ENCODE measurements at places on chromosomes 13 and 19. TPM values are rescaled to one million over a fixed set of nuclear protein-coding genes. Genes with fewer than 3 reads are reported as not detected.

Gene CYP2A6
- not detected for total RNA-seq

Gene EDNRB
- total RNA-seq = 16.2 TPM

Gene PEG3
- total RNA-seq = 13.7 TPM

Gene CEBPA
- total RNA-seq = 5.1 TPM

Gene TGFBR3L
- 6.8 TPM for total RNA-seq

GRCh38 chr13:49679246-49679645 is 12.0 kb downstream of the EBPL start:
- peaks cover 21% of the 10 kb centered on the region for H3K36me3 ChIP-seq
- DNase-seq = no peak
- H3K27me3 ChIP-seq = no peaks in the 10 kb centered on the region
- H3K27ac ChIP-seq = no peak overlapping the region

DNA sequence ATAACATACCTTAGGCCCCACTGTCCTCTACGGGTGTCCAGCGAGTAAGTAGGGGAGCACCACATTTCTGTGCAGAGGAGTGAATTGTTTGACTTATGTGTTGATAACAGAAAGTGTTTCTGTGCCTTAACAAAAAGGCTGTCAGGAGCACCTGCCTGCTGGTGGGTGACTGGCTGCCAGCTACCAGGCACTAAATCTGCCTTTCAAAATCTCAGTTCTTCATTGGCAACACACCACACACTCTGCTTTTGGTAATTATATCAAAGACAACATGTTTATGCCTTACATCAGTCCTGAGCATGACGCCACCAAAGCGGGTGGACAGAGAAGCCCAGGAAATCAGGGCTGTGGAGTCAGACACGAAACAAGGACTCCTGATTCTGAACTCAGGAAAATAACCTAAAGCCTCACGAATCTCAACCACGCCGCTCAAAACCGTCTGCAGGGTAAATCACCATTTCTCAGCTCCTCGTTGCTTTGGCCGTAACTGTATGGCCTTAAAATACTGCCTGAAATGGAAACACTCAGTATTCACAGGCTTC is 105.2 kb upstream of the SOX1 start:
- H3K27ac ChIP-seq = no peak overlapping the region
- no peaks in the 10 kb centered on the region for H3K27me3 ChIP-seq
- no peaks in the 10 kb centered on the region for H3K36me3 ChIP-seq
- no peak overlapping the region for H3K4me3 ChIP-seq

GRCh38 chr19:30256496-30256850 is 115.7 kb upstream of the ZNF536 start:
- DNase-seq = no peak
- H3K27me3 ChIP-seq = no peaks in the 10 kb centered on the region
- no peaks in the 10 kb centered on the region for H3K4me1 ChIP-seq

DNA sequence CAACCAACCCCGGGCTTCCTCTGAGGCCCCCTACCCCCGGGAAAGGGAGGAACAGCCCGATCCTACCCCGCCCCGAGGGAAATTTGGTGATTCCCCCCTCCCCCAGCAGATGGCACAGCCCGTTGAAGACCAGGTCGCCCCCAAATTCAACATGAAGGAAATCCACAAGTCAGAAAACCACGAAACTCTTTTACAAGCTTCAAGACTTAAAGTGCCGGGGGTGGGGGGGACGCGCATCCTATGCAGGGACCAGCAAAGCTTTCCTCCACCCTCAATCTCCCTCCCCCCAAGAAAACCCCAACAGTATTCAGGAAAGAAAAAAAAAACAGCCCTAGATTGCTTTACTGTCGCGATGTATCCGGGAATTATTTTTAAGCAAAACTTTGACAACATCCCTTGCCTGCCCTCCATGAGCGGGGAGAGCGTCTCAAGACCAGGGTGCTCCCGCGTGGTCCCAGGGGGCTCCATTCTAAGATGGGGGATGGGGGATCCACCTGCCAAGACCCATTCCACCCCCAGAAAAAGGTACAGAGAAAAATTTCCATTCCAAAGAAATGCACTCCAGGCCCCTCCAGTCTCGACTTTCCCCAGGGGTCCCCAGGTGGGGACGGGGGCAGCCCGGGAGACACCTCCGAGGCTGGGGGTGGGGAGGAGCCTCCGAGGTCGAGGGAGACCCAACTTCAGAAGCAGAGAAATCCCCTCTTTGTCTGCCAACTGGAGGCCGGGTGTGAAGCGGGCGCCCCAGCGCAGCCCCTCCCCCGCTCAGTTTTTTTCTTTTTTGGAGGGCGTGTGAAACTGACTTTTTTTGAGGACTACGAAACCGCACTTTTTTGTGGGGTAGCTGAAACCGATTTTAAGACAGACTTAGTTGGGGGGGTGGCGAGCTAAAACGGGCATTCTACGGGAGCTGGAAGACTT is 1.5 kb downstream of the TCF3 start:
- H3K36me3 ChIP-seq = peaks cover 33% of the 10 kb centered on the region
- peak overlapping the region; percentile 93 for H3K4me3 ChIP-seq
- H3K4me1 ChIP-seq = peaks cover 25% of the 10 kb centered on the region
- H3K27ac ChIP-seq = peak overlapping the region; percentile 81
- H3K27me3 ChIP-seq = no peaks in the 10 kb centered on the region

DNA sequence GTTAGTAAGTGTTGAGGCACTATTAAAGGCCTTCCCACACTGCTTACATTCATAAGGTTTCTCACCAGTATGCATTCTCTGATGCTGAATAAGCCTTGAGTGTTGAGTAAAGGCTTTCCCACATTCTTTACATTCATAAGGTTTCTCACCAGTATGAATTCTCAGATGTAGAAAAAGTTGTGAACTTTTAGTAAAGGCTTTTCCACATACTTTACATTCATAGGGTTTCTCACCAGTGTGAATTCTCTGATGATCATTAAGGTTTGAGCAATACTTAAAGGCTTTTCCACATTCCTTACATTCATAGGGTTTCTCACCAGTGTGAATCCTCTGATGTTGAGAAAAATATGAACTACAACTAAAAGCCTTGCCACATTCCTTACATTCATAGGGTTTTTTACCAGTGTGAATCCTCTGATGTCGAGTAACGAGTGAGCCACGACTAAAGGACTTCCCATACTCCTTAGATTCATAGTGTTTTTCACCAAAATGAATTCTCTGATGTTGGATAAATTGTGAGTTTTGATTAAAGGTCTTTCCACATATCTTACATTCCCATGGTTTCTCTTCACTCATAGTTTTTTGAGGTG is 24.2 kb downstream of the ZNF829 start:
- H3K4me1 ChIP-seq = no peaks in the 10 kb centered on the region
- H3K27me3 ChIP-seq = no peaks in the 10 kb centered on the region
- no peak overlapping the region for H3K4me3 ChIP-seq
- no peak overlapping the region for H3K27ac ChIP-seq
- no peak for DNase-seq

DNA sequence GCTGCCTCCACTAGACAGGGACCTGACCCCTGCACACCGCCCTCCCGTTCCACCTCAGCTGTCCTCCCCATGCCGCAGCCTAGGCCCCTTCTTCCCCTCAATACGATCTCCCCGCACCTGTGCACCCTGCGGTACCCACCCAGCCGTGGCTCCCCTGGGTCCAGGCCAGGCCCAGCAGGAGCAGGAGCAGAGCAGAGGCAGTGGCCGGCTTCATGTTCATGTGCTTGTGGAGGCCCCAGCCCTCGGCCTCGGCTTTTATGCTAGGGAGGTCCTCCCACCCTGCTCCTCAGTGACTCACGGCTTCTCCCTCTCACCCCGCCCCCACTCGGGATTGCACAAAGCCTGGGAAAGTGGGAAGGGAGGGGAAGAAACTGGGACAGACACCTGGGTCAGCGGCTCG is 11.4 kb upstream of the KRTDAP start:
- no peaks in the 10 kb centered on the region for H3K27me3 ChIP-seq
- no peak overlapping the region for H3K4me3 ChIP-seq
- no peak for DNase-seq
- no peak overlapping the region for H3K27ac ChIP-seq

DNA sequence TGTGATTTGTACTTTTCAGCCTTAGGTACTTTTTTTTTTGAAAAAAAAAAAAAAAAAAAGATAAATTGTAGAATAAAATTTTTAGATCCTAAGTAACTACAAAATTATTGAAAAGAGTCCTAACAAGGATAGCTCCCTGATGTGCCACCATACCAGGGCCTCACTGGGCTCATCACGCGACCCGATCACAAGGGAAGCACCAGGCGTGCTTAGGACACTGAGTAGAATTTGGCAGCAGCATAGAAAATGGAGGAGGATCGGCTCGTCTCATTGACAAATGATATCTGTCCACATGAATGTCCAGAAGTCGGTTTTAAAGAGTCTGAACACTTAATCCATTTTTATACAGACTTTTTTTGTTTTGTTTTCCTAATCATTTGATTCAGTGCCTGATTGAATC is 179.0 kb downstream of the STK24 start:
- H3K36me3 ChIP-seq = peaks cover 10% of the 10 kb centered on the region
- no peaks in the 10 kb centered on the region for H3K4me1 ChIP-seq
- H3K4me3 ChIP-seq = no peak overlapping the region
- no peak overlapping the region for H3K27ac ChIP-seq

All from esophagus muscularis mucosa (tissue), 4 donors.